Hypothalamus (tissue), 51 donors: ENCODE measurements at places on chromosomes 11 and 22.
A peak's percentile ranks its signal among the peaks of the same experiment; 100 is the strongest.

- no peak for DNase-seq
Measured at GRCh38 chr11:62853279-62853965, 14.0 kb upstream of the WDR74 start.

DNA sequence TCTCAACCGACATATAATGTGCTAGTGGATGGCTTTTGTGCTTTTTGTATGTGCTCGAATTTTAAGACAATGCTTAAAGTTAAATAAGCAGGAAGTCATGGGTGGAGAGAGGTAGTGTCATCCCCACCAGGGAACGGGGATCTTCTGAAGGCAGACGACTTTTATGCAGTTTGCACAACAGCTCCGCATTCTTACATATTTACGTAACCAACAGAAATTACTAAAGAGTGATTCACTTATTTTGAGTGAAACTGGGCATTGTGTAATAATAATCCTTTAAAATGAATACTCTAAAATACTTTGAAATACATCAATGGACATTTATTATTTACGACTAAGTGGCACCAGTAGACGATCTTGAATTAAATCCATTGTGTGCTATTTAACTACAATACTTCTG lies 305.1 kb downstream of the CNTN5 start:
- no peak for DNase-seq

GRCh38 chr11:6362185-6362872 lies 27.9 kb upstream of the SMPD1 start:
- no peak for DNase-seq

GRCh38 chr11:14672635-14673034 lies 29.0 kb downstream of the PDE3B start:
- no peak for DNase-seq

DNA sequence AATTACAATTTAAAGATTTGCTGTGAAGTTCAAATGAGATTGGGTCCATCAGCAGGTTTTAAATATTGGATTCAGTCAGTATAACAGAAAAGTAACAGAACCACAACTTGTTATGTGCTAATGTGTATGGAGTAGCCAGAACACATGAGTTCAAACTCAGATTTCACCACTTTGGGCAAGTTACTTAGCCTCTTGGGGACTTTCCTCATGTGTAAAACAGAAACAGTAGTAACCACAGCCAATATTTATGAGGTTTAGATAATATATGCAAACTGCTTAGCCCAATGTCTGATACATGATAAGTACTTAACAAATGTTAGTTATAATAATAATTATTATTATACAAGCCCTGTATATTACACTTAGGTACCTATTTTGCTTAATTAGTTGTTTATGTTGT lies 21.8 kb upstream of the SLC5A12 start:
- DNase-seq, result no peak

DNA sequence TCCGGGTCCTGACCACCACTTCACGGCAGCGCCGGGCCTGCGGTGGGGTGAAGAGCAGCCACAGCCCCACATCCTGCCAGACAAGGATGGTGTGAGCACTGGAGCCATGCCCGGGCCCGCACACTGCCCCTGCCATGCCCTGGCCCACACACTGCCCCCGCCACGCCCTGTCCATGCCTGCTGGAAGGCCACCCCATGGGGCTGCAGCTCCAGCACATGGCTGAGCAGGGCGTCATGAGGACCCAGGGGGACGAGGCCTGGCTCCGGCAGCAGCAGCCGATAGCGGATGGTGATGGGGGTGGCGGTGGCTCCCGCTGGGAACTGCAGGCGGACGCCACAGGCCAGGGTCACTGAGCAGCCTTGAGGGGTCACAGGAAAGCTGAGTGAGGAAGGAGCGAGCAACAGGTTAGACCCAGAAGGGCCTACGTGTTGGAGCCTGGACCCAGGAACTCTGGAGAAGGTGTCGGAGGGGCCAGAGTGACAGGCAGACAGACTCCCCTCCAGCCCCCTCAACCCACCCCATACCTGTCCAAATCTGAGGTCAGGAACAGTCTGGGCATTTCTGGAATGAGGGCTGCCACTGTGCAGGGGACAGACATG lies 2.9 kb downstream of the PIDD1 start:
- no peak for DNase-seq

DNA sequence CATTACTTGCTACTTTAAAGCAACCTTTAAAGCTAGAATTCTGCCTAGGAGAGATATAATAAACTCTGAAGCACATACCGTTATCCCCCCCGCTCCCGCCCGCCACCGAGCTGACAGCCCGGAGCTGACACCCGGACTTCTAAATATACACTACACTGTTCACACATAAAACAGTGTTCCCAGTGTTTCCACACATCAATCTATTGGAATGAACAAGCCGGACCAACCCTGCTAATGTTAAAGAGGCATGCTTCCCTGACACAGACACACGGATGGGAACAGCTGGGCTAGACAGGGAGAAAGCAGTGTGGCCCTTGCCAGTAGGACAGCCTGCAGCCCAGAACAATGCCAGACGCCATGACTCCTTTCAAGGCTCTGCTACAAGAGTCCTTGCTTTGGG lies 108.4 kb upstream of the CSNK2A3 start:
- DNase-seq, result no peak

GRCh38 chr11:22006901-22007300 lies 186.0 kb upstream of the ANO5 start:
- no peak for DNase-seq

GRCh38 chr11:100902454-100903141 lies 215.5 kb downstream of the ARHGAP42 start:
- no peak for DNase-seq

DNA sequence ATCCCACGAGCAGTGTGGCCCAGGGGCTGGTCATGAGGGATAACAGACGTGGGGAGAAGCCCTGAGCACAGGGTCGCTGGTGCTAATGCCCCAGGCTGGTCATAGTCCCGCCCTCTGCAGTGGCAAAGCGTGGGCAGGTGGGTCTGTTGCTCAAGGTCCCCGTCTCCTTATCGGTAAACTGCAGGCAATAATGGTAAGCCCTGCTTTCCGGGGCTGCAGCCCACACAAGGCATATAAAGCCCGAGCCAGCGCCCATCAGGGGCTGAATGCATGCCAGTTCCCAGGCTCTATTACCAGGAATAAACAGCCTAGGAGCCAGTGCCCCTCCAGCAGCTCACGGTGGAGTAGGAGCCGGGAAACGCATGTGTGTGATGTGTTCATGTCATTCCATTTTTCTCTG lies 261.0 kb downstream of the BRD1 start:
- DNase-seq, result no peak

- DNase-seq, result no peak
Measured at GRCh38 chr22:33255791-33256190, 197.6 kb upstream of the SYN3 start.

- no peak for DNase-seq
Measured at GRCh38 chr11:11996321-11997048, 11.9 kb downstream of the DKK3 start.

GRCh38 chr11:112588252-112588694 lies 327.6 kb upstream of the PLET1 start:
- peak; percentile 84 for DNase-seq

DNA sequence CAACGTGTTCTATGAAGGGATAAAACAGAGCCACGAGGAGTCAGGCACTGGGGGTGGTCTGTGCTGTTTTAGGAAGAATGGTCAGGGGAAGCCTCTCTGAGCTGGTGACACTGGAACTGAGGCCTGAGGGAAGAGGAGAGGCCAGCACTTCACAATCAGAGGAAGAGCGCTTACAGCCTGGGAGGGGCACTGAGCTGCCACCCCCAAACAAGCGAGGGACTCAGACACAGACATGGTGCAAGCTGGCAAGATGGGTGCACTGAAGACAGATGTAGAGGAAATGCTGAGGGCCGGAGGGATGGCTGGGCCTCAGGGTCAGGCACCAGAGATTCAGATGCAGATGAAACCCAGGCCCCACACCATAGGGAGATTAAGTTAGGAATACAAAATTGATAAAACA lies 40.0 kb upstream of the TP53I11 start:
- DNase-seq, result no peak
